ENCODE measurements at places on chromosomes 4 and X. TPM values are rescaled to one million over a fixed set of nuclear protein-coding genes. Genes with fewer than 3 reads are reported as not detected.

- DNase-seq: no peak
These were observed 61.1 kb downstream of the ABCG2 start for GRCh38 chr4:88097301-88097700.

DNA sequence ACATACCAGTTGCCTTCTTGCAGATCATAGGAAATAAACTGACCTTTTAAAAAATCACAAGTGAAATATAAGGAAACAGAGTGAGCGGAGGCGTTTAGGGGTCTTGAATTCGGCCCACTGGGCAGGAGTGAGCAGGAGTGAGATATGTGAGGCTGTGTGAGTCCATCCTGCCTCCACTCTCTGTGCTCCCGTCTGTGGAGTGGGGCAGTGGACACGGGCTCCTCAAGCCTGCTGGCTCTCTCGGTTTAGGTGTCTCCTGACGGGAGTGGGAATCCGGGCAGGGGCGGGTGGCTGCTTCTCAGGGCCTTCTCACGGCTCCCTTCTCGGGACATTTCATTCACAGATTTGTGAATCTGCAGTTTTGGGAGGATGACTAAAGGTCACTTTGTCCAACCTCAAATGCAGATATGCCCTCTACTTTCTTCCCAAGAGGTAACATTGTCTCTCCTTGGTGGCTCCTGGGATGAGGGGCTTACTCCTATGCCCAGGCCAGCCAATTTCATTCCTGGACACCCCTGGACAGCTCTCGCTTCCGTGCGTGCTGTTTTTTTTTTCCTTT, 27.6 kb downstream of the CYTL1 start:
- DNase-seq: no peak

DNA sequence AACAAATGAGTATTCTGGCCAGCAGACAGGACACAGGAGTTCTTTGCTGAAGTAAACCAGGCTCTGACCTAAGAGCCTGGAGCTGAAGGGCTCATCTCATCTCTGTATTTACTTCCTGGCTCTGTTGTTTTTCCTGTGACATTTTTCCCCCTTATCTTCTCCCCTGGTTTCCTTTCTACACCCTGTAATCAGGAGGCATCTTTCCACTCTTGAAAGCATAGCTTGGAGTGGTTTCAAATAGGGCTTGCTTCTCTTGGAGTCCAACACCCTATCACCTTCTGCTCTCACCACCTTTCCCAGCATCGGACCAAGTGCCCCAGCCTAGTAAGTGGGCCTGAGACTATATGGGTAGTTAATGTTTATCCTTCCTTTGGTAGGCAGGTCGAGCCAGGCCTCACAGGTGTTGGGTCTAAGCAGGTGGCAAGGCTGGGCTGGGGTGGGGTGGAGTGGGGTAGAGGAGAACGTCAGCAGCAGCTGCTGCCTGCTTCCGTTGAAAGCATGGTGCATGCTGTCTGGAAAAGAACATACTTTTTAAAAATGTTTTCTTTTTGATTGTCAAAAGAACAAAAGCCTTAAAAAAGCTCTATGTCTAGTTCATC, 1.2 kb downstream of the DRP2 start:
- DNase-seq: no peak

DNA sequence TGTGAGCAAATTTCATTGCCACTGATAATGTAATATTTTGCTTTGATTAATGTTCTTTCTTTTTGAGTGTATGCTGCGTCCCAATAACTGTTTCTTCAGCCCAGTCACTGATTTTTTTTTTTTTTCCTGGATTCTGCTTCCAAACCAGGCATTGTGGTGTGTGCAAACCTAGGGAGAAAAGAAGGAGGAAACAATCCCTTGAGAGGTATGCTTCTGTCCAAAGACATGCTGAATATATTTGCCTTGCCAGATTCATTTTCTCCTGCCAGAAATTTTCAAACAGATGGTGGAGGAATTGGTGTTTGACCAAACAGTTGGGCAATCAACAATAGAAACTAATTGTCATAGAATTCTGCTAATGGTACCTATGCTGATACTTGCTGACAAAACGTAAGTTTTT, 753.6 kb downstream of the RPA4 start:
- DNase-seq: no peak

DNA sequence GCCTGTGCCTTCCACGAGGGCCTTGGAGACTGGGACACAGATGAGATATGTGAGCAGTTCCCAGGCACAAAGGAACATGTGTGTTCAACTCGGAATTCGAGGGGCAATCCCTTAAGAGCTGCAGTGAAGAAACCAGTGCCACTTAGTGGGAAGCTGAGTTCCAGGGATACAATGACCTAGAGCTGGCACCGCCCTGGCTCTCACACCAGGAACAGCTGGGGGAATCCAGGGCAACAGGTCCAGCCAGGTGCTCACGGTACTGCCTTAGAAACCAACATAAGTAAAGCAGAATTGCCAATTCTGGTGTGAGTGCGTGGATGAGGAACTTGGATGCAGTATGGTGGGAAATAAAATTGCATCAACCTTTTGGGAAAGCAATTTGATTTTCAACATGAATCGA, 122.9 kb downstream of the AFAP1 start:
- DNase-seq: no peak

GRCh38 chrX:135170877-135171519, at the start of gene CT55:
TSS of gene CT55 (minus strand) at chrX:135171398. CDS start at chrX:135171171, 227 bp downstream.
- no peak for DNase-seq

DNA sequence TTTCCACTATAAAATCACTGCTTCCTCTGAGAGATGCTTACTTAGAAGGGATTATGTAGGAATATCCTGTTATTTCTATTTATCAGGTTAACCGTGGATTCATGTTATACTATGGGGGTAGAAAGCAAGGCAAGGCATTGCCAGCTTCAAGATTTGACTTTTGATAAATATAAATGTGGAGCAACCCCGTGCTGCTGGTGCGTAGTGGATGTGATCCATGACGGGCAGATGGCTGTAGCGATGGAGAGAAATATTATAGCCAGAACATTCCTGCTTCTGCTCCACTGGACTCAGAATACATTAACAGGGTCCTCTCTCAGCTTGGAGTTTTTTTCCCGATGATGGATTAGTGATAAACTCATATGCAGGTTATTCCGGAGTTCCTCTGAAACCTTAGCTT, 157.6 kb downstream of the TENM3 start:
- DNase-seq: no peak

DNA sequence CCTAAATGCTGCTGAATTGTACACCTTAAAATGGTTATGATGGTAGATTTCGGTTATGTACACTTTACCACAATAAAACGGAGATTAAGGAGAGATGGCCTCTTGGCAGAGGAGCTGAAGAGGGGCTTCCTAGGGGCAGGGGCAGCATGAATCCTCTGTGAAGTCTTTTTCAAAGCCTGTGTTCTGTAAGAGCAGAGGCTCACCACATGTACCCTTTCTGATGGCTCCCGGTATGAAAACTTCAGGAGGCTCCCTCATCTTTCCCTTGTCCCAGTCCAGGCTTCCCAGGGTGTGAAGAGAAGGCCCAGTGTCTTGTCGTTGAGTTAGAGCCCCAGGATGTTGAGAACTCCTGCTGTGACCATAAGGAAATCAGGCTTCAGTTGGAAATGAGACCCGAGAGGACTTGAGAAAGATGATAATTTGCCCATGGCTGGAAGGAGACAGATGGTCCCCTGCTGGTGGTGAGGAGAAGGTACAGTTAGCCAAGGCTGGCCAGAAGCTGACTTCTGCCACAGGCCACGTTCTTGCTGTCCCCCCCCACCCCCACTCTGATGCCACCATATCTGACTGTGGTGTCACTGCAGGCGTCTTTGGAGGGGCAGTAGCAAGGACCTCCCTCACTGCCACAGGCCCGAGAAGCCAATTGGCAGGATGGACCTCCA, 31.8 kb upstream of the MTM1 start:
- DNase-seq: no peak

- DNase-seq: no peak
These were observed 64.7 kb upstream of the NKX1-1 start for GRCh38 chr4:1470816-1471442.

GRCh38 chr4:175427751-175428150, 384.3 kb downstream of the GPM6A start:
- DNase-seq: no peak

- DNase-seq: no peak
These were observed 197.0 kb downstream of the CAMK2D start for GRCh38 chr4:113564493-113564892.

- no peak for DNase-seq
These were observed 167.8 kb downstream of the CFAP47 start for GRCh38 chrX:36087366-36087765.

- DNase-seq: no peak
These were observed 130.3 kb downstream of the DIPK2B start for GRCh38 chrX:45070116-45071007.

GRCh38 chr4:14871676-14872430, 130.4 kb upstream of the CPEB2 start:
- DNase-seq: peak; percentile 39

DNA sequence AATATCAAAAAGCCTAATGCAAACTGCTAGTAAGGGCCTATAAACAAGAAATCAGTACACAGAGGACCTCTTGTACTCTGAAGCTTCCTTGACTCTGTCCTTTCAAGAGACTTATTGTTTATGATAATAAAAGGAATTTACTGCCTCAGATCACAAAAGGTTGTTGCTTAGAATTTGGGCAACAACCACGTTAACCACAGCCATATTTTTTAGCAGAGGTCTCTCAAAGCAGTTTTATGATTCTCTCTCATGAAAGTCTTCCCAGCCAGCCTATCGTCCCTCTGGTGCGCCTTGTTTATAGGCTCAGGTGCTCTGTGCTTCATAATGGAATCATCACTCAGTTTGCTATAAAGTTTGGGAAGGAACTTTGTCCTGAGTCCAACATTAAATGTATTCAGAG, 270.6 kb downstream of the RCHY1 start:
- DNase-seq: no peak

GRCh38 chrX:8879750-8880149, 78.6 kb upstream of the FAM9A start:
- DNase-seq: peak; percentile 20

DNA sequence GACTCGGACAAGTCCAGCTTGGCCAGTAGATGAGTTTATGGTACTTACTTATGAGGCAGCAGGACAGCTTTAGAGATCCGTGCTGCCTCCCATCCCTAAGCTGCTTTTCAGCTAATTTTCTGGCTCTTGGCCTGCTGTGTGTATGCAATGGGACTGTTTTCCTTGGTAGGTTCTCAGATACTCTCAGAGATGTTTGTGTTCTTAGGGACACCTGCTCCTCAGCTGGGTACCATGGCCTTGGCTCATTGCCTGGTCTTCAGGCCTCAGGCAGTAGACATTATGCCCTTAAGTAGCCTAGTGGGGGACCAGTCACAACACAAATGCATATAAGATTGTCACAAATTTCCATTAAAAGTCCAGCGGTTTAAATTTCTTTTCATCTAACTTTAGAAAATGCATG, 688.0 kb downstream of the PCDH7 start:
- no peak for DNase-seq

- peak; percentile 21 for DNase-seq
These were observed 82.4 kb upstream of the HPRT1 start for GRCh38 chrX:134377537-134377936.

DNA sequence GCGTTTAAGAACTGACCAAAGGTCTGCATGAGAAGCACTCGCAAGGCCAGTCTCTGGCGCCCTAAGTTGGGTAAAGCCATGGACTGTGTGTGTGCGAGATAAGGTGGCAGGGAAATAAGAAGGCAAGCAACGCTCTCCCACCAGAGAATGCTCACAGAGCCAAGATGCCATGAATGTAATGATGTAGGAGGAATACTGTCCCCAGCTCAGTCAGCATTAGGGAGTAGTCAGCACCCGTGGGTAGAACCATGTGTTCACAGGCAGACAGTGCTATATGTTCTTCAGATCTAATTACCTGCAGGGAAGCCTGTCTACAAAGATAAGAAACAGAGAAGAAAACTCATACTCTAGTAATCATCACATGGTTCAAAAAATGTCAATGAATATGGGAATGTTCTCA, 68.8 kb downstream of the SEC24D start:
- no peak for DNase-seq

- no peak for DNase-seq
These were observed 139.6 kb downstream of the UNC5C start for GRCh38 chr4:95409127-95409526.

The CCSER1 gene
- total RNA-seq: 0.17 TPM

The TMEM156 gene
- 28.0 TPM for total RNA-seq

The NEXMIF gene
- total RNA-seq: 0.70 TPM

All from activated CD4-positive, alpha-beta memory T cell treated with anti-CD3 and anti-CD28 coated beads for 36 hours (primary cell).